Activated CD4-positive, alpha-beta memory T cell treated with anti-CD3 and anti-CD28 coated beads for 36 hours (primary cell): ENCODE measurements at places on chromosomes 2 and 18. TPM values are rescaled to one million over a fixed set of nuclear protein-coding genes. Genes with fewer than 3 reads are reported as not detected.

The GCG gene
- not detected for total RNA-seq

The ARHGAP25 gene
- 87.7 TPM for total RNA-seq

The NTSR2 gene
- total RNA-seq = not detected

The XRCC5 gene
- total RNA-seq = 515 TPM

The PLEK gene
- total RNA-seq = 6.9 TPM

The IL36G gene
- total RNA-seq = not detected

The RFX8 gene
- total RNA-seq = 0.90 TPM

The TBR1 gene
- not detected for total RNA-seq

The ANKRD30B gene
- not detected for total RNA-seq

The TCF7L1 gene
- not detected for total RNA-seq
